Stimulated activated CD4-positive, alpha-beta T cell treated with anti-CD3 and anti-CD28 coated beads, Interleukin-1b, Interleukin-23, amount 100 ng/mL, for 1 hour (primary cell): ENCODE measurements at places on chromosomes 5 and 9.

DNA sequence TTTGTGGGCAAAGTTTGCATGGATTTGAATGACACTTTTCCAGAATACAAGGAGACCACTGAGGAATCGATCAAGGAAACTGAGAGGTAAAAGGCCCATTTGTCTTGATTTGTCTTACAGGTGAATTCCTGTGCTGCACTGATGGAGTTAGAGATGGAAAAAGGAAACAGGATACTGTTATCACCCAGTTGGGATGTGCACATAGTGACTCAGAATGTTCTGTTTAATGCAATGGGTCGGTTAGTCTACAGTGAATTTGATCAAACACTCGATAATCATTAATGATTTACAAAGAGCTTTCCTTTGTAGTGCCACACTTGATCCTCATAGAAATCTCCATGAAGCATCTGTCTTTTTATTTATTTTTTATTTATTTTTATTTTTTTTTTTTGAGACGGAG, 64.7 kb downstream of the GDA start:
- no peak for DNase-seq

DNA sequence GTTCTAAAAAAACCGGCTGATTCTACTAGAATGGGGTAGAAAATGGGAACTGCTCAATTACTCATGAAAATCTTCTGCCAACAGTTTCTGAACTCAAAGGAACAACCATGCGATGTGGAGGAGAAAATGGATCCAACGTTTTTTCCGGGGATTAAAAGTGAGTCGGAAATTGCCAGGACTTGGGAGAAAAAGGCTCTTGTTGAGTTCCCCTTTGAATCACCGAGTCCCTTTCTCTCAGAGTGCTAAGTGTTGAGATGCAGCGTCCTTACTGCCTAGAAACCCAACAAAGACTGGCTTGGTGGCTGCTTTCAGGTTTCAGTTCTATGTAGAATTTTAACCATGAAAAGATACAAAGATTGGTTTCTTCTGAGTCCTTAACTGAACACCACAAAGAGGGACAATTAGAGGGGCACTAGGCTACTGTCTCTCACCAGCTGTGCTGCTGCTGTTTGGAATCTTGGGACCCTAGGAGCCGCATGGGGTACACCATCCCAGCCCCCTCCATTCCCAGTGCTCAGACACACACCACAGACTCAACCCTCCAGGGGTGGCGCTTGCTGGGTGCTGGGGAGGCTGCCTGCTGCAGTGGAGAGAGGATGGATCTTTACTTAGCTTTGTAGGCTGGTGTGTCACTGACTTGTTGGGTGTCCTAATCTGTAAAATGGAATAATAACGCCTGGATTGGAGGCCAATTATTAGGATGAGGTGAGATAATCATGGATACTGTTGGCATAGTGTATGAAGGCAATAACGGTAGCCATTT, 21.5 kb upstream of the NEUROG1 start:
- DNase-seq = no peak

- no peak for DNase-seq
Observed at GRCh38 chr9:111000202-111000601, 38.1 kb downstream of the LPAR1 start.

- no peak for DNase-seq
Observed at GRCh38 chr9:14677396-14677795, 15.8 kb downstream of the ZDHHC21 start.

GRCh38 chr9:29838491-29839020, 2265.3 kb upstream of the C9orf72 start:
- DNase-seq = no peak
